ENCODE measurements at places on chromosomes 13 and 19.

DNA sequence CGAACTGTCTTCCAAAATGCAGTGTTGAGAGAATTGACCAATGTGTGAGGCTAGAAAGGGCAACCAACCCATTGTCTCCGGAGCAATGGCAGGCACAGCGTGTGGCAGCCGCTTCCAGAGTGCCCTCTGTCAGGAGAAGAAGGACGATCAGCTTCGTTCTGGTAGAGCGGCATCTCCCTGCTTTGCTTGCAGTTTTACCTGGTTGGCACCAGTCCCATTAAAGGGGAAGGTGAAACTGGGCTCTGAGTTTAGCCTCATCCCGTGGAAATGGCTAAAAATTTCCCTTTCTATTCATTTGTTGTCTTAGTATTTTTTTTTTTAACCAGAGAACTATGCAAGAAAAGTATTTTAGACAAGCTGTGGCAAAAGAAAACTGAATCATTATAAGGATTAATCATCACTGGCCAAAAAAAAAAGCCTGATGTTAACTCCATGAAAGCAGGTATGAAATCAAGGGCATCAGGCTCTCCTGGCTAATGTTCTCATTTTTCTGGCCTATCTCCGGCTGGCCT, 81.5 kb upstream of the SLC7A1 start:
- H3K27ac ChIP-seq = no peak overlapping the region
- H3K36me3 ChIP-seq = no peaks in the 10 kb centered on the region
- peaks cover 9% of the 10 kb centered on the region for H3K27me3 ChIP-seq
- DNase-seq = no peak
- H3K4me1 ChIP-seq = no peaks in the 10 kb centered on the region

DNA sequence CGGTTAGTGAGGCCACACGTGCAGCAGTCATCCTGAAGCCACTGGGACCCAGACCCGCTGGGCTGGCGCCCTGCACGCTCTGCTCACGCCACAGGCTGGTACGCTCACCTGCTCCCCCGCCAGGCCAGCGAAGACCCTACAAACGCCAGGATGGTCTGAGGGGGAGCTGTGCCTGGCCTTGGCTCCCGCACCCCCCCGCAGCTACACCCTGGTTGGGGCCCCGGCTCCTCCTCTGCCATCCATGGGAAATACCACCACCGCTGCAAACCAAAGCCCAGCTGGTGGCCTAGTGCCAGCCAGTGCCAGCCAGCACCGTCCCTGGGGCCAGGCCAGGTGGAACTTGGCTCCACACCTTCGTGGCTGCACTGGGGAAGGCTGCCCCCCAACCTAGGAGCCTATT, 23.3 kb upstream of the CACTIN start:
- H3K27ac ChIP-seq = no peak overlapping the region
- no peaks in the 10 kb centered on the region for H3K36me3 ChIP-seq
- H3K4me1 ChIP-seq = no peaks in the 10 kb centered on the region
- no peaks in the 10 kb centered on the region for H3K27me3 ChIP-seq
- no peak overlapping the region for H3K4me3 ChIP-seq
- DNase-seq = no peak

DNA sequence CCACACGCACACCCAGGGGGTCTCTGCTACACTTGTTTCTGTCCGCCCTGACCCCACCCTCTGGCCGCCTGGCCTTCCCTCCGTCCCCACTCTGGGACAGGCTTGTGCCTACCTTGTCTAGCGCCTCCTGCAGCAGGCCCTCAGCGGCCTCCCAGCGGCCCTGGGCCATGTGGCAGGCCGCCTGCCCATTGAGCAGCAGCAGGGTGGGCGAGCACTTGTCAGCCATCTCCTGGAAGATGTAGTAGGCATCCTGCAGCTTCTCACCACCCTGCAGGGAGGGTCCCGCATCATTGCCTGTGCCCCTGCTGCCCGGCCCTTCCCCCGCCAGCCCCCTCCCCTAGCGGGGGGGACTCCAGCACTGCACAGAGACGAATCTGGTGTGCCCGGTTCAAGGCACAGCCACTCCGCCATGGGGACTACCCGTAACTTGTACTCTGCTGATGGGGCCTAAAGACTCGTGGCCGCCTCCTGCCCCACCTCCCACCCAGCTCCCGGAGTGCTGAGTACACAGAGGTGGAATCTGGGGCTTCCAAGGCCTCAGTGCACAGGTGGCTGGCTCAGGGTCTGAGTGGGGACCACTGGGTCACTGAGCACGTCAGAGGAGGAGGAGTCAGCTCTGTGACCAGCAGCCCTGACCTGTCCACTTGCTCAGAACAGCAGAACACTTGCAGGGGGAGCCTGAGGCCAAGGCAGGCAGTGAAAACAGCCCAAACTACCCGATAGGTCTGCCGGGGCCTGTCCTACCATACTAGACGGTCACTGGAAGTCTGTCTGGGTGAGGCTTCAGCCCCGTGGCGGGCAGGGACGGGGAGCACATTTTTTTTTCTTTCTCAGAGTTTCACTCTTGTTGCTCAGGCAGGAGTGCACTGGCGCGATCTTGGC, 7.4 kb upstream of the CERS1 start:
- no peak overlapping the region for H3K27ac ChIP-seq
- H3K4me1 ChIP-seq = no peaks in the 10 kb centered on the region
- peaks cover 8% of the 10 kb centered on the region for H3K36me3 ChIP-seq

GRCh38 chr19:33275933-33276619, 26.3 kb downstream of the CEBPA start:
- no peak overlapping the region for H3K4me3 ChIP-seq
- H3K36me3 ChIP-seq = no peaks in the 10 kb centered on the region
- H3K4me1 ChIP-seq = peaks cover 24% of the 10 kb centered on the region
- peaks cover 4% of the 10 kb centered on the region for H3K27me3 ChIP-seq

- H3K4me3 ChIP-seq = no peak overlapping the region
- no peaks in the 10 kb centered on the region for H3K4me1 ChIP-seq
- H3K36me3 ChIP-seq = no peaks in the 10 kb centered on the region
- H3K27me3 ChIP-seq = no peaks in the 10 kb centered on the region
Measured at GRCh38 chr13:44497801-44498200, 78.3 kb downstream of the TSC22D1 start.

- H3K27me3 ChIP-seq = no peaks in the 10 kb centered on the region
- H3K36me3 ChIP-seq = peaks cover 33% of the 10 kb centered on the region
- no peak overlapping the region for H3K4me3 ChIP-seq
- no peak overlapping the region for H3K27ac ChIP-seq
Measured at GRCh38 chr13:41588899-41589298, 131.5 kb downstream of the RGCC start.

DNA sequence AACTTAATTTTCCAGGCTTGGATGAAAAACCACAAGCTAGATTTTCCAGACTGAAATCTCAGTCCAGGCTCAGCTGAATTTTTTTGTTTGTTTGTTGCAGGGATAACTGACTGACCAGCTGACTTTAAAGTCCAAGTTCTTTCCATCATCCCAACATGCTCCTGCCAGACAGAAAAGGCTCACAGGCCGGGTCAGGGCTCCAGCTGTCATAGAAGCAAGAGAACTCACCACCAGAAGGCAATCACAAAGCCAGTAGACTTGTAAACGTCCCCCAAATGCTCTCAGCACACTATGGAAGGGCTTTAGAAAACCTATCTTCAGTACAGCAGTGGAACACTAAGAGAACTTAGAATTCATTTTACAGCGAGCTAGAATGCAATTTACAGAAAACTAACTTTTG, 25.5 kb downstream of the DCLK1 start:
- no peak overlapping the region for H3K4me3 ChIP-seq
- H3K4me1 ChIP-seq = no peaks in the 10 kb centered on the region
- no peak for DNase-seq
- no peaks in the 10 kb centered on the region for H3K36me3 ChIP-seq
- H3K27me3 ChIP-seq = no peaks in the 10 kb centered on the region

GRCh38 chr13:44171156-44171555, 202.5 kb upstream of the SERP2 start:
- no peaks in the 10 kb centered on the region for H3K36me3 ChIP-seq
- no peak overlapping the region for H3K4me3 ChIP-seq
- H3K4me1 ChIP-seq = no peaks in the 10 kb centered on the region
- no peak overlapping the region for H3K27ac ChIP-seq
- DNase-seq = no peak

DNA sequence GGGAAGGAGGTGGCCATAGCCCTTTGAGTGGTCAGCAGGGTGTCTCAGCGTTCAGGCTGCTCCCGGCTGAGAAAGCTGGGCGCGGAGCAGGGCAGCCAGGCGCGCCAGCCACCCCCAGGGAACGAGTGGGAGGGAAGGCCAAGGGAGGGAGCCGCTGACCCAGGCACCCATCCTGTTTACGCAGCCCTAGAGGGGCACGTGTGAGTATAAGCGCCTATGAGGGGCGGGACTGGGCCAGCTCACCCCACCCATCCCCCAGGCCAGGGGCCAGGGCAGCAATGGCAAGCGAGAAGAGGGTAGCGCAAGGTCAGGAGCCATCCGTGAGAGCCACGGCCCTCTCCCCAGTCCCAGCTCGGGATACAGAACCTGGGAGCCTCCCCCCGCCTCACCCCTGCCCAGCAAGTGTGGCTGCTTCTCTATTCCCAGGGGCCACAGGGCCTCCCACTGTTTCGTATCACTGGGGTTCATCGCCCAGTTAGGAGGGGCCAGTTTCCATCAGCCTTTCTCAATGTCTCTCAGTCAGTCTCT, 897 bp upstream of the DMKN start:
- H3K36me3 ChIP-seq = no peaks in the 10 kb centered on the region
- H3K4me1 ChIP-seq = peaks cover 13% of the 10 kb centered on the region
- H3K27me3 ChIP-seq = peaks cover 34% of the 10 kb centered on the region
- no peak for DNase-seq
- no peak overlapping the region for H3K4me3 ChIP-seq

GRCh38 chr13:48488995-48489394, 43.9 kb downstream of the RCBTB2 start:
- H3K4me1 ChIP-seq = peaks cover 53% of the 10 kb centered on the region
- DNase-seq = no peak
- H3K36me3 ChIP-seq = peaks cover 63% of the 10 kb centered on the region
- H3K4me3 ChIP-seq = no peak overlapping the region
- peak overlapping the region; percentile 63 for H3K27ac ChIP-seq
- no peaks in the 10 kb centered on the region for H3K27me3 ChIP-seq

DNA sequence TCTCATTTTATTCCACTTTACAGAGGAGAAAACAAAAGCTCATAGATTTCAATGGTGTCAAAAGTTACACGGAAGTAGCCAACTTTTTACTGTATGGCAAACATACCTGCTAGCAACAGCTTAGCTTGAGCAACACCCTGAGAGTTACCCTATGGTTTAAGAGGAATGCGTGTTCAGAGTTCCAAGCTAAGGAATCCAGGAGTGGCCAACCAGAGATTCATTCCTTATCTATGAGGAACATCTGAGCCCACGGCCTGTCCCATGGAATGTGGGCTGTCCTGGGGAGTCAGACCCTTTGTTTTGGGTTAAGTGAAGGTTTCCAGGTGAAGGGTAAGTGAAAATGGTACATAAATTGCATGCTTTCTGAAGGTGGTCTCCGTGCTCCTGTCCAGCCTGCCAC, 67.5 kb downstream of the STARD13 start:
- no peak for DNase-seq
- H3K36me3 ChIP-seq = no peaks in the 10 kb centered on the region
- peaks cover 3% of the 10 kb centered on the region for H3K27me3 ChIP-seq
- no peak overlapping the region for H3K27ac ChIP-seq

DNA sequence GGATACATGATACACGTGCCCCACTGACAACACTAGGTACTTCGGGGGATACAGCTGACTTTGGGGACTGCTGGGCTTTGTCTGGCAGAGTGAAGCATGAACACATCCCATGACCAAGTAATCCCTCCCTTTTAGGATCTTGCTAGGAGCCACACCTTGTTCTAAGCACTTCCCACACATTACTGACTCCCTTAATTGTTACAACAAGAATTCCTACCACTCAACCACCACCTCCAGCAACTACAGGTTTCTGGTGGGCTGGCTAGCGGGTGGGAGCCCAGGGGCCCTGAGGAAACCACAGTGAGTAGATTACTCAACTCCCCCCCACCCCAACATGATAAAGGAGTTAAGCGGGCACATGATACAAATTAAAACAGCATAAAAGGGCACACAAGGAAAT, 7.2 kb upstream of the SLC35E1 start:
- no peak for DNase-seq
- peaks cover 49% of the 10 kb centered on the region for H3K4me1 ChIP-seq
- peaks cover 18% of the 10 kb centered on the region for H3K36me3 ChIP-seq
- no peaks in the 10 kb centered on the region for H3K27me3 ChIP-seq
- H3K27ac ChIP-seq = no peak overlapping the region

- no peaks in the 10 kb centered on the region for H3K36me3 ChIP-seq
- no peak for DNase-seq
- no peak overlapping the region for H3K27ac ChIP-seq
- H3K4me1 ChIP-seq = peaks cover 4% of the 10 kb centered on the region
- H3K27me3 ChIP-seq = peaks cover 14% of the 10 kb centered on the region
- no peak overlapping the region for H3K4me3 ChIP-seq
Measured at GRCh38 chr19:45244133-45244794, 943 bp downstream of the EXOC3L2 start.

GRCh38 chr19:54096617-54097106, 3.9 kb downstream of the OSCAR start:
- H3K36me3 ChIP-seq = peaks cover 3% of the 10 kb centered on the region
- peaks cover 16% of the 10 kb centered on the region for H3K4me1 ChIP-seq
- peak overlapping the region; percentile 53 for H3K4me3 ChIP-seq
- no peak for DNase-seq
- peak overlapping the region; percentile 11 for H3K27ac ChIP-seq
- peaks cover 15% of the 10 kb centered on the region for H3K27me3 ChIP-seq

GRCh38 chr13:103573446-103573845, 507.2 kb upstream of the SLC10A2 start:
- H3K36me3 ChIP-seq = no peaks in the 10 kb centered on the region
- no peak for DNase-seq
- H3K4me1 ChIP-seq = no peaks in the 10 kb centered on the region
- H3K4me3 ChIP-seq = no peak overlapping the region
- no peak overlapping the region for H3K27ac ChIP-seq

DNA sequence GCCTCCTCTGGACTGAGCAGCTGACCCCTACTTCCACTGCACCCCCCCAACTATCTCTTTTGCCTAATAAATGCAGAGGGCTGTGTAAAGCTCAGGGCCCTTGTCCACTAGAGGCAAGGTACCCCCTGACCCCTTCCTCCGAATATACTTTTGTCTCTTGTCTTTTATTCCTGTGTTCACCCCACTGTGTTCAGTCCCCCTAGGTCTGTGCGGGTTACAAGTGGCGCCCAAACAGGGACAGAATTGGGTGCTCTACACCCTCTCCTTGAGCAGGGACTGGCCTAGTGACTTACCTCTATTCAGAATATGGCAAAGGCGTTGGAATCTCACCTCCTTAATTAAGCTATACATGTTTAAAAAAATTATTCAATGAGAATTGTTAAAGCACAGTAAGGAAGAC, 15.0 kb downstream of the ZNF350 start:
- H3K27me3 ChIP-seq = no peaks in the 10 kb centered on the region
- no peak for DNase-seq
- no peak overlapping the region for H3K4me3 ChIP-seq
- peaks cover 85% of the 10 kb centered on the region for H3K36me3 ChIP-seq

- DNase-seq = no peak
- H3K4me1 ChIP-seq = peaks cover 15% of the 10 kb centered on the region
- H3K27me3 ChIP-seq = peaks cover 7% of the 10 kb centered on the region
- H3K36me3 ChIP-seq = no peaks in the 10 kb centered on the region
- no peak overlapping the region for H3K27ac ChIP-seq
Measured at GRCh38 chr13:23463661-23464060, 30.2 kb upstream of the SACS start.
